ENCODE measurements at places on chromosomes 7 and 10. TPM values are rescaled to one million over a fixed set of nuclear protein-coding genes. Genes with fewer than 3 reads are reported as not detected.

DNA sequence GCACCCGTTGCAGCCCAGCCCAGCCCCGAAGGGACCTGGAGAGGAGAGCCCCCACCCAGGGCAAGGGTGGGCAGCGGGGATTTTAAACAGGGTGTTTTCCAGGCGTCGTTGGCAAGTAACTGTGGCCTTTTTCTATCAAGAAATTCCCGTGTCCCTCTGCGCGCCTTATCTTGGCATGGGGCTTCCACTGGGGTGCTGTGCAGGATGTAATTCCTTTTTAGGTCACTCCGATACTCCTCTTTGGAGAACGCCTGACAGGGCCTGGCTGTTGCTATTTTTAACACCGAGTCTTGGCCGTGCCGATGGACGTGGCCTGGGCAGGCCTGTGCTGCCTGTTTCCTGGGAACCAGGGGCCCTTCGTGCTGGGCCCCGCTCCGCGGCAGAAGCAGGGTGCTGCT is 93.8 kb downstream of the INPP5A start:
- DNase-seq = peak; percentile 19

GRCh38 chr10:110035070-110035921 is 27.5 kb downstream of the ADD3 start:
- DNase-seq = peak; percentile 33

- DNase-seq = no peak
Measured at GRCh38 chr10:35379226-35380137, 43.2 kb downstream of the CCNY start.

Gene PLEKHS1
- polyA plus RNA-seq = 23.1 TPM

Gene COX15
- 24.7 TPM for polyA plus RNA-seq

DNA sequence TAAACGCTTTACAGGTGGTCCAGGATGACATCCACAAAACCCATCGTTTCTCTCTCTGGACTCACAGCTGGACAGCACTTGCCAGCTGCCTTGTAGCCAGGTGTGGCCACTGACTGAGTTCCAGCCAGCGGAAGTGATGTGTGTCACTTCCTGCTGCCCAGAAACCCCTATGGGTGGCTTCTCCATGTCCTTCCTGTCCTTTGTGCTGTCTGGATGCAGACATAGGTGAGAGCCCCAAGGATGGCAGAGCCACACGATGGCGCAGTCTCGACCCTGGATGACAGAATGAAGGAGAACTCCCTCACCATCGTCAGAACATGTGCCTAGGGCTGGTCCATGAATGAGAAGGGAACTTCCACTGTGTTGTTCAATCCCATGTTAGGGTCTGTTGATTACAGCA is 22.1 kb downstream of the NMT2 start:
- no peak for DNase-seq

DNA sequence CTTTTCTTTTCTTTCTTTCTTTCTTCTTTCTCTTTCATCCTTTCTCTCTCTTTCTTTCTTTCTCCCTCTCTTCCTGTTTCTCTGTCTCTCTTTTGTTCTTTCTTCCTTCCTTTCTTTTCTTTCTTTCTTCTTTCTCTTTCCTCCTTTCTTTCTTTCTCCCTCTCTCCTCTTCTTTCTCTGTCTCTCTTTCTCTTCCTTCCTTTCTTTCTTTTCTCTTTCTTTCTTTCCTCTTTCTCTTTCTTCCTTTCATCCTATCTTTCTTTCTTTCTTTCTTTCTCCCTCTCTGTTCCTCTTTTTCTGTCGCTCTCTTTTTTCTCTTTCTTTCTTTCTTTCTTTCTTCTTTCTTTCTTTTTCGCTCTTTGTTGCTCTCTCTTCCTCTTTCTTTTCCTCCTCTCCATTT is 1149.2 kb upstream of the AUTS2 start:
- DNase-seq = no peak

Gene LRRC4
- polyA plus RNA-seq = 0.27 TPM

- DNase-seq = no peak
Measured at GRCh38 chr10:63262430-63263073, 129.4 kb downstream of the NRBF2 start.

GRCh38 chr7:80967071-80967916 is 48.4 kb upstream of the SEMA3C start:
- peak; percentile 21 for DNase-seq

DNA sequence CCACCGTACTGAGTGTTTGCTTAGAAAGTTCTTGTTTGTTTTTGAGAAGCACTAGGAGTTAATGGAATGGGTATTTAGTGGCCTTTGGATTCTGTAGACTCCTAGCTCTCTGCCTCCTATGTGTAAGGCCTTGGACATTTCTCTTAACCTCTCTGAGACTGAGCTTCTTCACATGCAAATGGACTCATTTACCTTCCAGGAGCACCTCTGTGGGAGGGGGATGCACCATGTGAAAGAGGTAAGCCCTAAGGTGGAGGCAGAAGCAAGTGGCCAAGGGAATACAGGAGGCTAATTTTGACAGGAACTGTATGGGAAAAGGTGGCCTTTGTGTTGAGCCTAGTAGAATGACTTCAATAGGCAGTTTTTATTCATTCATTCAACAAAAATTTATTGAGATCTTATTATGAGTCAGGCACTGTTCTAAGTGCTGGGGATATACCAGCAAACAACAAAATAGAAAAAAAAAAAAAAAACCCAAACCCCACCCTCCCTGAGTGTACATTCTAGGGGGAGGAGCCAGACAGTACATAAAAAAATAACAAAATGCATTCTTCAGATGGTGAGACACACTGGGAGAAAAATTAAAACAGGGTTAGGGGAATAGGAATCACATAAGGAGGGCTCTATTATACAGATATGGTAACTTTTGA is 9.2 kb upstream of the EPHA1 start:
- no peak for DNase-seq

- no peak for DNase-seq
Measured at GRCh38 chr7:156842740-156843140, 50.2 kb downstream of the LMBR1 start.

DNA sequence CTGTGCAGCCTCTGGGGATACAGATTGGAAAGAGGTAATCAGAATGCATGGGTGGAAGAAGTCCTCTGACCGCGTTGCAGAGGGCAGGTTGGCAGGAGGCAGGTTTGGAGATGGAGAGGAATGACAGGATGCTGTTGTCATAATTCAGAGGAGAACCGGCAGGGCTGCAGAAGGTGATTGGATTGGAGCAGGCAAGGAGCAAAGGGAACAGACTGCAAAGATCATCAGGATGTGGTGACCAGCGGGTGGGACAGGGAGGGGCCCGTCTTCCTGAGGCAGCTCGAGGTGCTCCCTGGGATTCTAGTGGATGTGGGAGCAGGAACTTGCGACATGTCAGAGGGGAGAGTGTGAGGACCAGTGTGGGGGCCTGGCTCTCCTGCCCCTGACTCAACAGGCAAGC is 78.5 kb upstream of the PPIF start:
- DNase-seq = no peak

DNA sequence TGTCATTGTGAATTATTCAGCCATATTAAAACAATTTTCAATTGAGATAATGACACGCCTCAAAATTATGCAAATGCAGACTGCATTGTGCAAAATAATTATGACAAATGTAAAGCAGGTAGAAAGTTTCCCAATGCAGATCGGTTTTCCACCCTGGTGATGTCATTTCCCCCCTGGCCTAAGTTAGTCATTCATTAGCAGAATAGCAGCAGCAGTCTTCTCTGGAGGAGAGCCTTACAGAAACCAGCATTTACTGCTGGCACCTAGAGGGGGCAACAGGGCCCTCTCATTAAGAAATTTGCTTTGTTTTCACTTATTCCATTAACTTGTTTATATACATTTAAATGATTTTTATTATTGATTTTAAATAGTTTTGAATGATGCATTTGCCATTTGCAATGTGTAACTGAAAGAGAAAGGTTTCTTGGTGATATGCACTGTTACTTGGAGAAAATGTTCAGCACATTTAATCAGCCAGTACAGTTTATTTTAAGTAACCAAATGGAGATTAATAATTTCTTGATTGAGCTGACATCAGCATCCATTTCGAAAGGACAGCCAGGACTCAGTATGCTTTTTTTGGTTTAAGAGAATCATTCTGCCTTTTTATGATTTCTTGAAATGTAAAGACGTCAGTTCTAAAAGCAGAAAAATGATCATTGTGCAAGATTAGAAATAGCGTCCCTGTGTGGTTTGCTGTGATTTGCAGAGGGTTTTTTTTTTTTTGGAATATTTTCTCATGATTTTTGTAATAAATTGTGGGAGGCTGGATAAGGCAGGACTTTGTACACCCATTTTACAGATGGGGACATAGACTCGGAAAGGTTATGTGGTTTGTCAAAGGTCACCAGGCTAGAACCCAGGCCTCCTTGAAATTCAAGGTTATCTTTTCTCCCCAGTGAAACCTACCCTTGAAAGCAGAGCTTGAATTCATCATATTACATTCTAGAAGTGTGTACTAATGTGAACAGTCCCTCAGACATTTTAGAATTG is 3.5 kb downstream of the ARID5B start:
- peak; percentile 73 for DNase-seq

Gene PDE6C
- polyA plus RNA-seq = not detected

GRCh38 chr7:97016381-97017191 is 8.0 kb downstream of the DLX5 start:
- DNase-seq = no peak

Gene RASSF4
- 16.9 TPM for polyA plus RNA-seq

DNA sequence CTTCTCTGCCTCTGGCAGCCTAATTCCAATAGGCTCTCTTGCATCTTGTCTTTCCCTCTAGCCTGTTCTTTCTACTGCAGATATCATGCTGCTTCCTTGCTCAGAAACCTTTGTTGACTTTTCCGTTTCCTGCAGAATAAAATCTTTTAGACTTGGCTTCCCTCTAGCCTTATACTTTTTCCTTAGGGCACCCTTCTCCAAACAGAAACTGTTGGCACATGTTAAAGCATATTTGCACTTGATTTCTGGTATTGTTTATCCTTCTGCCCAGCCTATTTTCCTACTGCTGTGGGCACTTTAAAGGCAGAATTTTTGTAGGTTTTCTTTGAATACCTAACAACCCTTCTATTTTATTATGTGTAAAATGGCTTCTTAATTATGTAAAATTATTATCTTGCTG is 4.6 kb downstream of the GNAI1 start:
- DNase-seq = no peak

- DNase-seq = no peak
Measured at GRCh38 chr10:115998301-115998700, 274.7 kb downstream of the GFRA1 start.

Gene UTF1
- not detected for polyA plus RNA-seq

Gene HABP2
- 0.89 TPM for polyA plus RNA-seq

Gene PNLIP
- not detected for polyA plus RNA-seq

DNA sequence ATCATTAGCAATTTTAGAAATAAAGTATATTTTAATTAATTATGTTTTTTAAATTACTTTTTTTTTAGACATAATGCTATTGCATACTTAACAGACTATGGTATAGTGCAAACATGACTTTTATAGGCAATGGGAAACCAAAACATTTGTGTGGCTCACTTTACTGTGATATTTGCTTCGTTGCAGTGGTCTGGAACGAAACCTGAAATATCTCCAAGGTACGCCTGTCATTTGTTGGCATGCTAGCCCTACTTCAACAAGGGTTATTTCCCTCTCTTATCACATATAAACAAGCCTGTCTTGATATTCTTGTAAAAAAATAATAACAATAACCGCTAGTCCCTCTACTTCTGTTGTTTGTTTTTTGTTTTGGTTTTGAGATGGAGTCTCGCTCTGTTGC is 74.2 kb downstream of the TYW1B start:
- DNase-seq = no peak

Gene OR9A2
- polyA plus RNA-seq = not detected

Gene CPVL
- polyA plus RNA-seq = 6.5 TPM

DNA sequence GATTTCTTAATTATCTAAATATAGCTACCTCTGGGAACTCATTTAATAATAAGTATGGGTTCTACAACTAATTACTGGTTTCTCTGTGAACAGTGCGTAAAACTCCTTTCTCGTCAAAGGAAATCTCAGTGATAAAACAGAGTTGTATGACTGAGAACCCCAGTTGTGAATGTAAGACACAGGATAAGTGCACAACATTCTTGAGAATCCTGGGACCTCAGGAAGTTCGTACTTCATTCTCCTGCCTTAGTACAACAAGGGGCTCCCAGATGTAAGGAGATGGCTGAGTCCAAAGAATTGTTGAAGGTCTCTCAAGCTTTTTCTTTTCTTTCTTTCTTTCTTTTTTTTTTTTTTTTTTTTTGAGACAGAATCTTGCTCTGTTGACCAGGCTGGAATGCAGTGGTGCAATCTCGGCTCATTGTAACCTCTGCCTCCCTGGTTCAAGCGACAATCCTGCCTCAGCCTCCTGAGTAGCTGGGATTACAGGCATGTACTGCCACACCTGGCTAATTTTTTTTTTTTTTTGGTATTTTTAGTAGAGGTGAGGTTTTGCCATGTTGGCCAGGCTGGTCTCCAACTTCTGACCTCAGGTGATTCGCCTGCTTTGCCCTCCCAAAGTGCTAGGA is 12.5 kb downstream of the DENND10 start:
- no peak for DNase-seq

GRCh38 chr7:139358541-139359365 is 941 bp upstream of the LUC7L2 start:
- peak; percentile 51 for DNase-seq

Gene MOGAT3
- 15.4 TPM for polyA plus RNA-seq

DNA sequence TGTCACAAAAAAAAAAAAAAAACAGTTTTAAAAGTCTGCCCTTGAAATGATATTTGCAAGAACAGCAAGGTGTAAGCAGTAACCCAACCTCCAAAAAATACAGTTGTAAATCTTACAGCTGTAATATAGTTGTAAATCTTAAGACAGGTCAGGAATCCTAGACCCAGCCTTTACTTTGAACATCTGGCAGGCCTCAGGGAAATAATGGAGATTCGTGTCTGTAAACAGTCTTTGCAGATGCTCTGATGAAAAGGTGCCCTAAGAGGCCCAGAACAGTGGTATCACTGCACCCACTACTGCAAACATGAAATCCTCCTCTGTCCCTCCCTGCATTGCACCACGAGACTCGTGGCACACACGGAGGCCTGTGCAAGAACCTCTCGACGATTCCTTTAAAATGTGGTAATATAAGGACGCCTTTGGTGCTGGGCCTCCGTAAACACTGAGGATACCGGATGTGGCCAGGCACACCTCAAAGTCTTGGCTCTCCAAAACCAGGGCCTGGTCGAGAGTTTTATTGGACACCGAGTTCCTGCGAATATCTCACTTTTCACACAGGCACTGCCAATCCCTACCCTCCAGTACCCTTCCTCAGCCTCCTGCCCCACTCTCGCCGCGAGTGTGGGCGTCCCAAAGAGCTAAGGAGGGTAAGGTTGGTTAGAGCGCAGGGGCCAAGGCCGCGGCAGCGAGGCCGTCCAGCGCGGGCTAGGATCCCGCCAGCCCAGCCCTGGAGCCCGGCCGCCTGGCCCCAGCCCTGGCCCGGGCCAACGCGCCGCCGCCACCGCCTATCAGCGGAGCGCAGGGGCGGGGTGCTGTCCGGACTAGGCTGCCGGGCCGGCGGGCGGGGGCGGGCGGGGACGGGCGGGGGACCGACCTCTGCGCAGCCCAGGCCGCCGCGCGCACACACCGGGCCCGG is at the start of gene REEP3:
TSS of gene REEP3 (plus strand) at position 902 of the 916 bp plus-strand sequence. CDS start 145 bp downstream, outside the sequence.
- peak; percentile 86 for DNase-seq

Data from small intestine (tissue), 16 donors.